GM12891 (cell line): ENCODE measurements at places on chromosomes 2 and 18.
A peak's percentile ranks its signal among the peaks of the same experiment; 100 is the strongest.

DNA sequence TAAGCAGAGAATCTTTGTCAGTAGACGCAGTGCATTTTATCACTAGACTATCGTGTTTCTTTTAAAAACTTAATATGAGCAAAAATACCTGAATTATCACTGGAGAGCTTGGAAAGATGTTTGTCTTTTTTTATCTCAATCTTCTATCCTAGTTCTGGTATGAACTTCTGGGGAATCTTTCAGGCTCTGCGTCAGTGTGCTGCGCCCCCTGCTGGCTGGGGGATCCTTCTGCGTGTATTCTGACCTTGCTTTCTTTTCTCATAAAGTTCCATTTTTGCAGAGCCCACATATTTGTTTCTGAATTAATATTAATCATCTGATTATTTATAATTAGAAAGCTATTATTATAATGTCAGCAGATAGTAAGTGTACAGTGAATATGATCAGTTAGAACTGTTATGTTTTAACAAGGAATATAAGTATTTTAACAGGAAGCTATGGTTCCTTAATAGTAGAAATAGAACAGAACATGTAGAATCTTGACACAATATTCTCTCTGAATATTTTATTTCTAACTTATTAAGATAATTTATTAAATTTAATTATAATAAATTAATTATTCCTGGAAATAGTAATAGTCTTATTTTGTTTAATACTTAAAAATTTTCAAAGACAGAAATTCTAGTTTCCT, 945.0 kb upstream of the CRIM1 start:
- DNase-seq = peak; percentile 2

DNA sequence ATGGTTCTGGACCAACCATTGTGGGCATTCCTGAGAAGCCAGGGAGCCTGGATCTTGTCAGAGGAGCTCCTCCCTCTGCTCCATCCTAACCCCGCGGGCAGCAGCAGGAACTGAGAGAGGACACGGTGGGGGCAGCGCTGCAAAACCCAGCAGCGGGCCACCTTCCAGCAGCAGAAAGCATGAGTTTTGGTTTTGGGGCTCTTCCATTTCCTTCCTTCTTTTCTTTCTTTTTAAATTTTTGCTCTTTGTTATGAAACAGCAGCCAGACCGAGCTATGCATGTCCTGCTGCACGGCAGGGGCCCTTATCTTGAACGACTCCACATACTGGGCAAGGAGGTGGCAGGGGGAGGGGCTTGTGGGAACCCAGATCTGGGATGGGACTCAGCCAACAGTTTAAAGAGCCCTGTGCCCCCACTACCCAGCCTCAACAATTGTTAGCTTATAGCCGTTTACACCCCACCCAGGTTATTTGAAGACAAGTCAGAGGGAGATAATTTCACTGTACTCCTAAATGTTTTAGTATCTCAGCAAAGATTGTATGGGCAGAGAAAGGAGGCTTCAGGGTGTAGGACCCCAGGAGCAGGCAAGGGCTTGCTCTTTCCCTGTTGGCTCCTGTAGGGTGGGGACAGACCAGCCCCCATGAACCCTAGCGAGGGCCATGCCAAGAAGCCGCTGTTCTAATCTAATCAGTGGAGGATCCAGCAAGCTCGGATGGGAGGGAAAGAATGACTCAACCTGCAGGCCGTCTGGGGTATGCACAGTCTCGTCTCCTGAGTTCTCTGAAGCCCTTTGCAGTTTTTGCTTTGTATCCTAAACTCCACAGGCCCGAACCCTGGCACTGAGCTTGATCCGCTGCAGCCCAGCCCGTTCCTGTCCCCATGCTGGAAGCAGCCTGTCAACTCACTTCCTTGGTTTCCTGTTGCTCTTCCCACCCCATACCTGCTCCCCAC, 75.3 kb downstream of the LRRFIP1 start:
- DNase-seq = no peak

DNA sequence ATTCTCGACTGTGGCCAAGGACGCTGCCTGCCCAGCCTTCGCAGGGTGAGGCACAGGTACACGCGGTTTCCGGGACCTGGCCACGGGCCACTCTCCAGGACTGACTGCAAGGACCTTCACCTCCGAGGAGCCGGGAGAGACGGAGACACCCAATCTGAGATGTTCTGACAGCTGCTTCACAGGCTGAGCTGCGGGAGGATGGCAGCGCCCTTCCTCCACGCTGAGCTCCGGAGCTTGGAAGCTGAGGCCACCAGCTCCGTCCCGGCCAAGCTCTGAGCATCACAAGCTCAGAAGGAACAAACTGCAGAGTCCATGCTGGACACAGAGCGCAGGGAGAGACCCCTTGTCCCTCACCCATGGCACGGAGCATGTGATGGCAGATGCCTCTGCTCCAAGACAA, 71.1 kb upstream of the CTDP1 start:
- DNase-seq = no peak

GRCh38 chr2:217538719-217539118, 464.1 kb downstream of the TNS1 start:
- no peak for DNase-seq

DNA sequence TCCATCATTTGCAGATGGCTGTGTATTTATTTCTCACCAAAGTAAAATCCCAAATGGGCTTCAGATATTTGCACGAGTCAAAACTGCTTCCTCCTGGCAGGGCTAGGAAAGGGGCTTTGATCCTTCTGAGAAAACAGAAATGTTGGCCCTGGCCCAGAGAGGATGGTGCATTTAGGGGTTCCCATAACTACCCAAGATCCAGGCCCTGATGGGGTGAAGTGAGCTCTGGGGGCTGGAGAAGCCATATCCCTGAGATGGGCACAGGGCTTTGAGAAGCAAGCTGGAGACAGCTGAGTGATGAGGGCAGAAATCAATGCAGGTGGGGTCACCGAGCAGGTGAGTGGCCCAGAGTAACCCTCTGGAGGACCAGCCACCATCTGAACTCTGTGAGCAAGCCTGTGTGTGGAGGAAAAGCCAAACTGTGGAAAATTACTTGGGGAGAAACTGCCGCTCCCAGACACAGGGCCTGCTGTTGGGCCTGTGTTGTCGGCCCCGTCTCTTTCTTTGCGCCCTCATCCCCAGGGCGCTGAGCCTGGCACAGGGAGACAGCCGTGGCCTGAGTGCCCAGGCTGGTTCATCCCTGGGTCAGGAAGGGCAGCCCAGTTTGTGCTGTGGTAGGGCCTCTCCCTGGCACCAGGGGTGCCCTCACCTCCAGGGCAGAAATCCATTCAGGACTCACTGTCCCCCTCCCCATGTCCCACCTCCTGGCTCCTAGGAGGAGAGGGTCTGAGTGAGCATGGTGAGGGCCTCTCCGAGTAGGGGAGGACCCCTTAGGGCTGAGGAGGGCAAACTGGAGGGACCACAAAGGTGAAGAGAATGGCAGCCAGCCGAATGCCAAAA, 167.8 kb upstream of the HAAO start:
- no peak for DNase-seq

GRCh38 chr2:41678639-41679038, 369.2 kb upstream of the PKDCC start:
- no peak for DNase-seq

DNA sequence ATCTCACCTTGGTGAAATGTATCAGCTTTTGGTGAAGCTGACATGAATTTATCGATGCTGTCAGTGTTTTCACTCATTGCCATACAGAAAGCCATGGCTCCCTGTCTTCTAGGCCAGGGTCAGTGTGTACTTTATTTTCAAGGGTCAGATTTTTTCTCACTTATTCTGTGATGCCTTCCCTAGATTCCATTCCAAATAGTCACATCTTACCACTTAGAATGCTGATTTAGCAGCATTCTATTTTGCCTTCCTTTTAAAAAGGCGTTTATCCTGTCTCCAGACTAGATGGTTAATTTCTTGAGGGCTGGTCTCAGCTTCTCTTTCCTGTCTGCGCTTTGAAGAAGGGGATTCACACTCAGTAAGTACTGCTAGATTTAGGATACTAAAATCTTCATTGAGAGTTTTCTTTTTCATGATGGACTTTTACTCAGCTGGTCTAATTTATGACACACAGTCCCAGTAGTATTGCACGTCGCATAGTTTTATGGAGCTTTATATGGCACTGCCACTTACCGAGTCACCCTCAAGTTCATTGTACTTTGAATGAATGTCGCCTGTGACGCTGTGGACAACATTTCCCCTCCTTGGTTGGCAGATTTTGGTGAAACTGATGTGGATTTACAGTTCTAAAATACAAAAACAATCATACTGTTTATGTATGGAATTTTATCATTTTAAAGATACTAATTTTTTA, 194.0 kb downstream of the ZNF407 start:
- no peak for DNase-seq

GRCh38 chr2:157259960-157260359, 2.5 kb downstream of the GALNT5 start:
- DNase-seq = no peak

GRCh38 chr2:83238111-83238510, 1221.0 kb downstream of the SUCLG1 start:
- DNase-seq = no peak

GRCh38 chr2:172836827-172837226, 101.2 kb downstream of the RAPGEF4 start:
- DNase-seq = no peak

DNA sequence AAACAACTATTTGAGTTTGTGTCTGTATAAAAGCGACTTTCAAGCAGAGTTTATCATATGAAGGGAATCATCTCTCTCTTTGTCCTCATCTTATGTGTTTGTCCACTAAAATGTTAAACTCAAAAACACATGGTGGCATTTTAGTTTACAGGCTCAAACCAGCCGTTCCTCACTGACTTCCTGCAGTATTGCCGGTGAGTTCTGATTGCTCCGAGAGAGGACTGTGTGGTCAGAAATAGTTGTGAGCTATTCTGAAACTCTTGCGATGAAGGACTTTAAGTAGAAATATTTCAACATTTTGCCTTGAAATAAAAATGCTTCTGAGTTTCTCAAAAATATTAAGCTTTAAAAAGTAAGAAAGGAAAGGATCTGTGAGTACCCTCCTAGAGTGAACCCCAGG, 163.2 kb upstream of the CAVIN2 start:
- DNase-seq = no peak

GRCh38 chr18:23072079-23072478, 63.2 kb upstream of the CABLES1 start:
- no peak for DNase-seq

GRCh38 chr2:33620-34019, 12.7 kb downstream of the FAM110C start:
- DNase-seq = no peak

- no peak for DNase-seq
These were observed 248.7 kb upstream of the PIK3C3 start for GRCh38 chr18:41706301-41706700.

- no peak for DNase-seq
These were observed 138.1 kb upstream of the CHAC2 start for GRCh38 chr2:53629501-53629900.

DNA sequence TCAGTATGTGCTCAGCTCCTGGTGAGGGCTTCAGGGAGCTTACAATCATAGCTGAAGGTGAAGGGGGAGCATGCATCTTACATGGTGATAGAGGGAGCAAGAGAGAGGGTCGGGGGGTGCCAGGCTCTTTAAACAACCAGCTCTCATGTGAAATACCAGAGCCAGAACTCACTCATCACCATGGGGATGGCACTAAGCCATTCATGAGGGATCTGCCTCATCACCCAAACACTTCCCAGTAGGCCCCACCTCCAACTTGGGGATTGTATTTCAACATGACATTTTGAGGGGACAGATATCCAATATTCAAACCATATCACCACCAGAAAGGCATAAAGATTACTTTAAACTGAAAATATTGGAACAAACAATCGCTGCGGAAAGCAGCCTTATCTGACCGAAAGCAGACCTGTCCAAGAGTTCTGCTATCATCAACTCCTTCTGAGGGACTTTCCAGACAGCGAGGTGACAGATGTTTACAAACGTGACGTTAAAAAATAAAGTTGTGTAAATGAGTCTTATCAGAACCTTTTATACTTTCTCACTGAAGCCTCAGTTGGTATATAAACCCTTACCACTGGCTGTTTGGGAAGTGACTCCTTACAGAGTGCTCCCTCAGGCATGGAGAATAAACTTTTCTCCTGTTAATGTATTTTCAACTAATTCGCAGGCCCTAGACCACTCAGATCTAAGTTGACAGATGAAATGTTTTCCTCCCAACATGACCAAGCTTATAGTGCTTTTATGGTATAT, 35.5 kb upstream of the PTH2R start:
- DNase-seq = no peak

- no peak for DNase-seq
These were observed 199.3 kb upstream of the MYT1L start for GRCh38 chr2:2530334-2530733.

- DNase-seq = peak; percentile 66
These were observed 20.9 kb downstream of the ITM2C start for GRCh38 chr2:230885463-230886130.

DNA sequence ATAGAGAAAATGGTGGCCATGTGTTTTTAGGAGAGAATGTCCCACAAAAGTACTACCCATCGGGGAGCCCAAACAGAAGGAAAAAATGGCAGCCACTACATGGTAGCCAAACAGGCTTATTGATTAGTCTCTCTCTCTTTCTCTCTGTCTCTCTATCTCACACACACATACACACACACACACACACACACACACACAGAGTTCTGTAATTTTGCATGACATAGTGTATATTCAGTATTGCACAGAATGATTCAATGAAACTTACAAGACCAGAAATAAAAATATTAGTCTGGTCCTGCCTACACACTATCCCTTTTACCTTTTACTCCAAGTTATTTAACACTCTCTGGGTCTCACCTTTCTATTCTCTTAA, 124.8 kb upstream of the SLC39A10 start:
- DNase-seq = no peak

DNA sequence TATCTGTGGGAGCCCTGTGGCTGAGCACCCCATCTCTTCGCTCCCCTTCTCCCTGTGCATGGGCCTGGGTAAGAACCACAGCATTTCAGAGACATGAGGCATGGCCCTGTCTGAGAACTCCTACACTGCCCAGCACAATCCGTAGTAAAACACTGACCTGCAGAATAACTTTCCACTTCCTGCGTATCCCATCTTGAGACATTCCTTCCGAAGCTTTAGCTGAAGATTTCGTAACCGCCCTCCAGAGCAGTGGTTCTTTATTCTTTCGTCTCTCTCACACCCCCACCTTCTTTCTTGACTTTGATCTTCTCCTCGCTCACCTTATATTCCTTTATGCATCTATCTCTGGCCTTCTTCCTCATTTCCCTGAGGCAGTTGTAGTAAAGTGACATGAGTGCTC, 381.1 kb downstream of the HRH4 start:
- DNase-seq = no peak

- no peak for DNase-seq
These were observed 21.7 kb upstream of the BAZ2B start for GRCh38 chr2:159637988-159638501.

DNA sequence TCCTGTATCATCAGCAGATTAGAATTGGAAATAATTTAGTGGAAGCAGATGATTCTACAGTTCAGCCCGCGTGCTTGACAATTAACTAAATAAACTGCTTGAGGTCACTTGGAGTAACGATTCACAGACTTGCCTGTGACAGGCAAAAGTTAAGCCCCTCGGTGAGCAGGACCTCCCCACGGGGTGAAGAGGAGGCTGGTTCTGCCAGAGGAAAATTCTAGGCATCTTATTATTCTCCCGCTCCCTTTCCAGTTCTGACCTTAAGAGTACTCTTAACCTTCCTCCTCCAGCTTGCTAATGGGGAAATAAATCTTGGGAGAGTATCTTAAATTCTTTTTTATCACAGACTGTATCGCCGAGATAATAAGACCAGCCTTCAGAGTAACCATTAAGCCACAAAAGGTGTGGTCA, 169.7 kb upstream of the SMAD2 start:
- no peak for DNase-seq

GRCh38 chr2:106560773-106561172, 73.6 kb downstream of the CD8B2 start:
- DNase-seq = no peak

GRCh38 chr2:36731941-36732672, 35.6 kb downstream of the VIT start:
- no peak for DNase-seq
